ENCODE measurements at places on chromosomes 4 and X.

DNA sequence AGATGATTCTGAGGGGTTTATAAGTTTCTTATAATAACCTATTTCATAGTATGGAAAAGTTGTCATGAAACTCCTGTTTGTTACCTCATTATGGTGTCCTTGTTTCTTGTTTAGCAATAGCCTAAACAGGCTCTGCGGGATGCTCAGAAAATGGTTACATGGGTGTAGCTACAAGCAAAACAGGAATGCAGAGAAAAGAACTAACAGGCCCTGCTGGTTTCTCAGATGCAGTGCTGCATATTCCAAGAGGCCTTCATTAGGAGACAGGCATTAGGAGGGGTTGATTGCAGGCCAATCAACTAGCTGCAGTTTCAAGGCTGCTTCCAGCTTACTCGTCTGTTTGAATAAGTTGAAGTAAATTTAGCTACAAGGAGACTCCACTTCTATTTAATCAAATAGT lies 37.6 kb upstream of the HPGD start:
- DNase-seq, result no peak

DNA sequence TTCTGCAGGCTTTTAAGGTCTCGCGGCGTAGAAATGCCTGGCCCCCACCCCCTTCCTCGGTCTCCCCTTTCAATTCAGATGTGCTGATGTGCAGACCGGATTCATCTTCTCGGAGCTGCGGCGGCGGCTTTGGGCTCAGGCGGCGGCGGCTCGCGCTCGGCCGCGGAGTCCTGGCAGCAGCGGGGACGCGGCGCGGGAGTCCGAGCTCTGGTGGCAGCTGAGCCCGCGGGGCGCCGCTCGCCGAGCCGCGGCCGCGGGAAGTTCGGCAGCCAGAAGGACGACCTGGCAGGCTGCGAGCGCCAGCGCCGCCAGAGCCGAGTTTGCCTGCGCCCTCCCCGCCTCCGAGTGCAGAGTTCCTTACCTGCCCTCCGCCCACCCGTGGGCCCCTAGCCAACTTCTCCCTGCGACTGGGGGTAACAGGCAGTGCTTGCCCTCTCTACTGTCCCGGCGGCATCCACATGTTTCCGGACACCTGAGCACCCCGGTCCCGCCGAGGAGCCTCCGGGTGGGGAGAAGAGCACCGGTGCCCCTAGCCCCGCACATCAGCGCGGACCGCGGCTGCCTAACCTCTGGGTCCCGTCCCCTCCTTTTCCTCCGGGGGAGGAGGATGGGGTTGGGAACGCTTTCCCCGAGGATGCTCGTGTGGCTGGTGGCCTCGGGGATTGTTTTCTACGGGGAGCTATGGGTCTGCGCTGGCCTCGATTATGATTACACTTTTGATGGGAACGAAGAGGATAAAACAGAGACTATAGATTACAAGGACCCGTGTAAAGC lies 448 bp downstream of the TLL1 start:
- DNase-seq, result no peak

- DNase-seq, result no peak
These were observed 595.0 kb downstream of the GLUD2 start for GRCh38 chrX:121642415-121642814.

DNA sequence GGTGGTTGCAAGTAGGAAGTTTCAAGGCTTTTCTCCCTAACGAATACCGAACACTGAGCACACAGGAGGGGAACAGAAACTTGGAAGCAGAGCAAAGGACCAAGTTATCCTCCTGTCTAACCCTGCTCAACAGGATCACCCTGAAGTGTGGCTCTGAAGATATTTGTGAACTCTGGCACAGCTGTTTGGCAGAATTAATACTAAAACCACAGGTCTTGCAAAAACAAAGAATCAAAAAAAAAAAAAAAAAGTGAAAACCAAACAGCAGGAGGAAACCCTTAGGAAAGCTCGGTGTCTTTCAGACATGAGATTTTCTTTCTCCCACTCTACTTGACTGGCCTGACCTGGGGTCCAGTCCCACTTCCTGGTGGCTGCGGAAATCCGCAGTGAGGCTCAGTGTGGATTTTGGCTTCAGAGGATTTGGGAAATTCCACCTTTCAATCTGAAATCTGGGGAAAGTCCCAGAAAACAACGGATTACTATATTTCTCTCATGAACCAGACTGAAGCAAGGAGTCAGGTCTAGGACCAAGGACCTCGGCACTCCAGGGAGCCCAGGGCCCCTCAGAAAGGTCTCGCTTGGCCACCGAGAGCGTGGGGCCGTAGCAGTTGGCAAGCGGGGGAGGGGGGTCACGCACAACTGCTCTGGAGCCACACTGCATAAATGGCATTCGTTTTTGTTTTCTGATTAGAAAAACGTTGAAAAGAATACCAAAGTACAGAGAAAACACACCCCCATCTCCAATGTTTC lies 867 bp downstream of the TIFA start:
- no peak for DNase-seq

DNA sequence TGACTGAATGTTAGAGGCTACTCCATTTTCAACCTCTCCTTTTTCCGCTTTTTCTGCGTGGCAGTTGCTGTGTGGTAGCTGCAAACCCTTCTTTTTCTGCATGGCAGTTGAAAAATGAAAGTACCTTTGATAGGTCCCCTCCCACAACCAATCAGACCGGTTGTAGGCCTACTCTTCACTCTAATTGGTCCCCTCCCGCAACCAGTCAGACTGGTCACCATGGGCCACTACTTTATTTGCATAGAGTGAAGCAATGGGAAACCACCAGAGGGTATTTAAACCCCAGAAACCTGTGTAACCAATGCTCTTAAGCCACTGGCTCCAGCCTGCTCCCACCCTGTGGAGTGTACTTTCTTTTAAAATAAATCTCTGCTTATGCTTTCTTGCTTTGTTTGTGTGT lies 877.8 kb downstream of the FAM133A start:
- no peak for DNase-seq

GRCh38 chr4:55634417-55635128 lies 1.5 kb downstream of the NMU start:
- DNase-seq, result no peak

- DNase-seq, result no peak
These were observed 83.0 kb upstream of the CBR4 start for GRCh38 chr4:169092889-169093522.

GRCh38 chr4:6227412-6228157 lies 27.2 kb upstream of the JAKMIP1 start:
- DNase-seq, result no peak

GRCh38 chr4:53307819-53308780 lies 57.8 kb downstream of the SCFD2 start:
- no peak for DNase-seq

DNA sequence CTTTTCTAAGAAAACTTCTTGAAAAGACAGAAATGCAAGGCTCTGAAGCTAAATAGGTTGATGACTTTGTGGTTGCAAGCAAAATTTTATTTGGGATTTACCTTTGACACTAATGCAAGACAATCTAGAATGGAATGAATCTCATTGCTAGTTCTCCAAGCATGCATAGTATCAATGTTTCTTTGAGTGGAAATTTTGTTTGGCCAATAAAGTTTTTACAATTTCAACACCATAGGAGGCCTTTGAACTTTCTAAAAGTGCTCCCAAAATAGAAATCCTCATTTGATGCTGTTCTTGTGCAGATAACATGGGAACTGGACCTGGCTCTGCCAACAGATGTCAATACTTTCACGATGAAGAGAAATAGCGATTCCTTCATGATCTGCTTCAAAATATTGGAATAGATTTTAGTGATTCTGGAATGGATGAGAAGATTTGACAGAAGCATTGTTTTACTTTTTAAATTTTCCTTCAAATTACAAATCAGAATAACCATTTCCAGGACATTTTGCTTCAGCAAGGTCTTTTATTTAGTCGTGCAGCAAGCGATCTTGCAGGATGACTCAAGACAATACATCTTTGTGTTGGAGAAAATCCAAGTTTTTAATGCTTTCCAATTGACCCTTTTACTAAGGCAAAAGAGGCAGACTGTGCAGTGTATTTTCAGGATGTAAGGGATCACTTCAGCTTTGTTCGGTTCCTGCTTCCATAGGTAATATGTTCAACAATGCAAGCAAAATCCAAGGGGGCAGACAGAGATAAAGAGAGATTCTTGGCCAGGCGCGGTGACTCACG lies 51.7 kb upstream of the OTUD4 start:
- no peak for DNase-seq

GRCh38 chr4:139256349-139256748 lies 23.7 kb downstream of the MGARP start:
- DNase-seq, result no peak

DNA sequence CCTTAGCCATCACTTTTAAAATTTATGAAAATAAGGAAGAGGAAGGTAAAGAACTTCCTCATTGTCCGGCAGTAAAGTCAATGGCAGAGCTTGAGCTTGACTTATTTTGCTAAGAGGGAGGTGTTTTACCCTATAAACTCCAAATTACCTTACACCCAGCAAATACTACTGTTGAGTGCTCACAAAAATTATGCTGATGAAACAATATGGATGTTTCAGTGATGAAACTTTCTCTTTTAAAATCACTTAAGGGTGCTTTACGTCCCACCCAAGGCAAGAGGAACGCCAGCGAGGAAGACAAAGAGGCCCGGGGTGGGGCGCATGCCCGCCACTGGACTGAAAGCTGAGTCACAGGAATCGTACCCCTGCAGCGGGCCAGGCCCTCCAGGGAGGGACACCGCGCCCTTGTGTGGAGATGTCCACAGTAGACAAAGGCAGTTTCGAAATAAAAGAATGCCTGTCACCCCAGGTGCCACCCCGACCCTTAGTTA lies 560 bp upstream of the TMSB4X start:
- DNase-seq, result peak; percentile 38

DNA sequence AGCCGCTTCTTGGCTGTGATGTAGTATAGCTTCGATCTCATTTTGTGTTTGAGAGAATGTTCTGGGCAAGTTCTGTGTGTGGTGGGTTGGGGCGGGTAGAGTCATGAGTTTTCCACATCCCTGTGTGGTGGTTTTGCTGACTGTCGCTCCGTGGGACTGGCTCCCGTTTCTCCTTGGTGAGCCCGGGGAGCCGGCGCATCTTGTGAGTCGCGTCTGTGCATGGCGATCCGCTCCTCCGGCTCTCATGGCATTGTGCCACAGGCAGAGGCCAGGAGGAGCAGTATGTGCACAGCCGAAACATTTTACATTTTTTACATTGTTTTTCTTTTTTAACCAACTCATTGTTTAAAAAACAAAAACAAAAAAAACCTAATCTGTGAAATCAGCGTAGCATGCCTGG lies 27.7 kb upstream of the TBC1D14 start:
- DNase-seq, result no peak

DNA sequence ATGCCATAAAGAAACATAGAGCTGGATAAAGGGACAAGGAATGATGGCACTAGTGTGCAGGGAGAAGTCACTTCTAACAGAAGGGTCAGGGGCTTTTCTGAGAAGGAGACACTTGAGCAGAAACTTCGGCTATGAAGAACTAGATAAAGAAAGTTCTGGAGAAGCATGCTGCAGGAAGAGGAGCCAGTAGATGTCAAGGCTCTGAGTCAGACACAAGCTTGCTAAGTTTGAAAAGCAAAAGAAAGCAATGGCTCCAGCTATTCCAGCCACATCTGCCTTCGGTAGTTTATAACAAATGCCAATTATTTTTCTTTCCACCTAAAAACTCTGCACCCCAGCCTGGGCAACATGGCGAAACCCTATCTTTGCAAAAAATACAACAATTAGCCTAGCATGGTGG lies 7.5 kb downstream of the NUDT6 start:
- no peak for DNase-seq

DNA sequence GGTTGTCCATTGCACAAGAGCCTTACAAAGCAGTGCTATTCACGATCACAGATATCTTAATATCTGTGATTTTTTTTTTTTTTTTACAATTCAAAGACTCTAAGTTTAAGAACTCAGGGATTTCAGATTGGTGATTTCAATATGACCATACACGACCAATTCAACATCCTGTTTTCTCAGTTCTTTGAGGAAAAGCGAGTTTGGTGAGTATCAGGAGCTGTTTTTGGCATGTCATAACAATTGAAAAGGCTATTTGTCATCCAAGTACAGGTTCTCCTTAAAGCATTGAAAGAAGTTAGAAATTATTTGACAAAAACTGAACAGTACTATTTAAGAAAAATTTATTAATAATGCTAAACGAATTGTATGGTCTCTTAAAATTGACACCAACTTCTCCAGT lies 9.1 kb upstream of the ARHGEF6 start:
- no peak for DNase-seq

- no peak for DNase-seq
These were observed 103.8 kb downstream of the CAMK2D start for GRCh38 chr4:113657586-113658233.

DNA sequence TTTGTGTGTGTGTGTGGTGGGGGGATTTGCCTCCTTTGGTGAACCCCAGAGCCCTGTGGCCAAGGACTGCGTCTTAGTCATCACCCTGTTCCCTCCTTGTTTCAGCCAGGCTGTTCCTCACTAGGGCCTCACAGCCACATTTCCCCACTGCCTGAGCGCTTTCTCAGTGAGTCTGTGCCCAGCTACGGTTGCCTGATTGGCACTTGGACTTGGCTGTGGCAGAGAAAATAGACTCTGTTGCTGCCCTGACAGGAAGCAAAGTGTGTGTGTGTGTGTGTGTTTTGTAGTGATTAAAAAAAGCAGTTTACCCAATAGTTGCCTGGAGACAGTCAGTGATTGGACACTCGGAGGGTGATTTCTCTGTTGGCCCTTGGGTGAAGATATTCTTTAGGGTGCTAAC lies 113.0 kb downstream of the UCHL1 start:
- DNase-seq, result no peak

DNA sequence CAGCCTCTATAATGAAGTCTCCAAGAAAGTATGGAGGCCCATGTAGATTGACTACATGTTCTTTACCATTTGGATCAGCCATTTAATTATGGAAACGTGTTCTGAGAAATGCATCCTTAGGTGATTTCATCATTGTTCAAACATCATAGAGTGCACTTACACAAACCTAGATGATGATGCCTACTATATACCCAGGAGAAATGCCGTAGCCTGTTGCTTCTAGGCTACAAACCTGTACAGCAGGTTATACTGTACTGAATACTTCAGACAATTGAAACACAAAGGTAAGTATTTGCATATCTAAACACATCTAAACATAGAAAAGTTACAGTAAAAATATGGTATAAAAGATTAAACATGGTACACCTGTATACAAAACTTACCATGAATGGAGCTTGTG lies 186.5 kb upstream of the FSTL5 start:
- no peak for DNase-seq

DNA sequence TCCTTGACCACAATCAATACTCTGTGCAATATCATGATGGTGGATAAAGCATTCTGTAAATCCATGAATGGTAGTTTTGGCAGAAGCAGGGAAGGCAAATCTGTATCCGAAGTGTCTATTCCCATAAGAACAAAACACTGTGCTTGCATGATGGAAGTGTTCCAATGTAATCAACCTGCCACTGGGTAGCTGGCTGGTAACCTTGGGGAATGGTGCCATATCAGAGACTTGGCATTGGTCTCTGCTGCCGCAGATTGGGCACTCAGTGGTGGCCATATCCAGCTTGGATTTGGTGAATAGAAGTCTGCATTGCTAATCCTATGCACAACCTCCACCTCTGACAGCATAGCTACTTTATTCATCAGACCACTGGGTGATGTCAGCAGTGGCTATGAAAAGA lies 114.3 kb upstream of the EMCN start:
- no peak for DNase-seq

DNA sequence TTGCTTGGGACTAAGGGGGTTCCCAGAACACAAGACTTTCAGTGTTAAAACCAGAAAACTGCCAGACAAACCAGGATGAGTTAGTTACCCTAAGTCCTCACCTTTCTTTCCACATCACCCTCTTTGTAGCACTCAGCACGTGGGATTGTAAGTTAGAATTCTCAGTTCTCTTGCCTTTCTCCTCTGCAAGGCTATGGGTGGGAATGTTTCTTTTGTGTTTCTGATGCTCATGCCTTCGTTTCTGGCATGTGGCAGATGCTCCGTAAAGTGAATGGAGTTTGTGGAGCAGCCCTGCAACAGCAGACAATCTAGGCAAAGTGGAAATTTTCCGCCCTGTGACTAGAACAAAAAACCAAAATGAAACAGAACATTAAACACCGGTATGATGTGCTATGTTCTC lies 64.7 kb upstream of the SPP1 start:
- DNase-seq, result no peak

Measured in tibial nerve (tissue), 4 donors.